ENCODE measurements at places on chromosomes 6 and 20.

- DNase-seq: no peak
These were observed 89.5 kb downstream of the DLL1 start for GRCh38 chr6:170201361-170201760.

DNA sequence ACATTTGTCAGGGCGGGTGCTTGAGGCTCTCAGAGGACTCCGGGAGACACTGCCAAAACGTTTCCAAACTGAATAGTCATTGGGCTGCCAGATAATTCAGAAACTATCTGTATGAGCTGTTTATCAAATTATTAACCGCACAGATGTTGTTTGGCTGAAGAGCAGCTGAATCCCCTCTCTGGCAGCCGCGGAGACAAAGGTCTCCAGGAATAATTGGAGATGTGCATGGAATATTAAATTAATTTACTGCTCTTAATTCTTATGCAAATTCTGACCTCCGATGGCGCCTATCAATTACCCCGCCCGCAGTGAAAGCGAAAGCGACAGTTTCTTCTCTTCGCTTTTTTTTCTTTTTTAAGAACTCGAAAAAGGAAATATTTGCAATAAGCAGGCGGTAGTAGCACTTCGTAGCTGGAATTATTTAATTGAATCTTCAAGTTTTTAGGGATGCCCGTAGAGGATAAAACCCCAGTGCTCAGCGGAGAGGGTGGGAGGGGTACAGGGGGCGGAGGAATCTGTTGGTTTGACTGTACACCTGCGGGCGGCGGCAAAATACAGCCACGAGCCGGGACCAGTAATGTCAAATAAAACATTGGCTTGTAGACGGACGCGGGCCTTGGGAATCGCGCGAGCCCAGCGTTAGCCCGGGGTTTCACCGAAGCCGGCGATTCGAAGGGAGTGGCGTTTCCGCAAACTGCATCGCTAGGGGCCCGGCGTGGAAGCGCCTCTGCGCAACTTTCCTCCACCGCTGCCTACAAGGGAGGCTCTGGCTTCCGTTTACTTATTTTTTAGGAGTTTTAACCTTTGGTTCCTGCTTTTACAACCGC, 6.2 kb downstream of the LINC00237 start:
- no peak for DNase-seq

GRCh38 chr20:36271639-36272546, 34.2 kb upstream of the DLGAP4 start:
- no peak for DNase-seq

GRCh38 chr6:15355683-15356099, 109.8 kb downstream of the JARID2 start:
- DNase-seq: no peak

GRCh38 chr6:124479991-124480430, 482.2 kb upstream of the RNF217 start:
- no peak for DNase-seq
